ENCODE measurements at places on chromosomes 4 and X.

DNA sequence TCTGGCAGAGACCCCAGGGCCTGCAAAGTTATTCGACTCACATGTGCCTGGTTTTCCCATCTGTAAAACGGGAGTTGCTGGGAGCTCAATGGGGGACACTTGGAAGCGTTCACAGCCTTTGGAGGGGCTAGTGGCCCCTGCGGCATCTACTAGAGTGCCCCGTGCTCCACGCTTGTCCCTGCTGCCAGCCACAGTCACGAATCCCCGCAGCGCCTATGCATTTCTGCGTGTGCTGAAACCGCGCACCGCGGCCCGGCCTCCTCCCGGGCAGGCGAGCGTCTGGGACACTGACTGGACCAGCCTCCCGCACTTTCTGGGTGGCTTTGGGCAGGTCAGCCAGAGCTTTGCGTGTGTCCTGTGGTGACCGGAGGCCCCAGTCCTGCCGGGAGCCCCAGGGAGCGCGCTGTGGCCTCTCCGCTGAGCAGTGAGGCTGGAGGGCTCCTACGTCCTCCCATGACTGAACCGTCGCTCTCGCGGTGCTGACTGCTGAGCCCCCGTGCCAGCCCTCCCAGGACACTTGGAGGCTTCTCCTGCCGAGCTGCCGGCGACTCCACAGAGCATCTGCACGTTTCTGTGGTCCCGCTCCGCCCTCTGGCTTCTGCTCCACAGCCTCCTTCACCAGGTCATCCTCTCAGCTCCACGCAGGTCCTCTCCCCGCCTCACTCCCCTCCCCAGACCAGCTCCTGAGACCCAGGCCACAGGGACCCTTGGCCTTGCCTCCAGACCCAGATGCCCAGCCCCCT lies 36.3 kb downstream of the PIGG start:
- DNase-seq: no peak

DNA sequence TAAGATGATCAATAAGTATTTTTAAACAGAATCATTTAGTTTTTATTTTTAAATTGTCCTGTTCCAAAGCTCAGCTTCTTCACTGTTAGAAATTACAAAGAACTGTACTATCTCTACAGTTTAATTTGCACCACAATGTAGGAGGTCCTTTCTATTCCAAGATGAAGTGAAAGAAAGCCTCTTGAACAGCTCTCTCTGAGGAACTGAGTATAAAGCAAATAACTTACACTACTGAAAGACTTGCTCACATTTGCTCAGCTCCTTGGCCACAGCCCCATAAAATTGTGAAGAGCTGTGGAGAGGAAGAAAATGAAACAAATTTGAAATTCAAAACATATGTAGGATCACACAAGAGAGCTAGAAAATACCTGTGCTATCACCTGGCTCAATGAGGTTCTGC lies 68.6 kb downstream of the ENPEP start:
- DNase-seq: no peak

DNA sequence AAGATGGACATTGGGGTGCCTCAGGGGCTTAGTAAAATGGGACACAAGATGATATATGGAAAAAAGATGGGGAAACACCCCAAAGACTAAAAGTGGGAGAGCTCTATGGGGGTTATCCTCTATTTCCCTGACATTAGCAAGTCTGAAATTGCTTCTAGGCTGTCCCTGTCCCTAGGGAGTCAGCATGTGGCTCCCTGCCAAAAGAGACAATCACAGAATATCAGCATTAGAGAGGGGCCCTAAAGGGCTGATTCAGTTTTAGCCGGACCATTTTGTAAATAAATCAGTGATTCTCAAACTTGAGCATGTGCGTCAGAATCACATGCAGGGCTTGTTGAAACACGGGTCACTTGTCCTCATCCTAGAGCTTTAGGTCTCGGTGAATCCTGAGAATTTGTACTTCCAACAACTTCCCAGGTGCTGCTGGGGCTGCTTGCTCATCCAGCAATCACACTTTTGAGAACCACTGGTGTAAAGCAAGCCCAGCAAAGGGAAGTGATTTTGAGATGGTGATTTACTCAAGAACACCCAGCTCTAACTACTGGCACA lies 165.3 kb upstream of the DGKK start:
- no peak for DNase-seq

GRCh38 chrX:140157143-140157542 lies 191.8 kb upstream of the CXorf66 start:
- DNase-seq: no peak

DNA sequence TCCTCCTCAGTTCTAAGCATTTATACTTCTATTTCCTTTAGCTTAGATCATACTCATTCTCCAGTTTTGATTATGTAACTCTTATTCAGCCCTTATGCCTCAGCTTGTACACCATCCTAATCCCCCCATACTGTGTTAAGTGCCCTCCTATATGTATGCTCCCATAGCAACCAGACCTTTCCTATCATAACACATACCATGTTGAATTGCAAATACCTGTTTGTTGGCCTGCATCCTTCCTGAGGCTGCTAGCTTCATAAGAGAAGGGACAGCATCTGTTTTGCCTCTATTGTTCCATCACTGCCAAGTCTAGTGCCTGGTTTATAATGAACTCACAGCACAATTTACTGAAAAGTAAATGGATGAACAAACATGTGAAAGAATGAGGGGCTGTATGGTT lies 443.7 kb downstream of the CENPC start:
- no peak for DNase-seq

Data from muscle of arm (tissue), 14 donors.